ENCODE measurements at places on chromosomes 7 and 10.

DNA sequence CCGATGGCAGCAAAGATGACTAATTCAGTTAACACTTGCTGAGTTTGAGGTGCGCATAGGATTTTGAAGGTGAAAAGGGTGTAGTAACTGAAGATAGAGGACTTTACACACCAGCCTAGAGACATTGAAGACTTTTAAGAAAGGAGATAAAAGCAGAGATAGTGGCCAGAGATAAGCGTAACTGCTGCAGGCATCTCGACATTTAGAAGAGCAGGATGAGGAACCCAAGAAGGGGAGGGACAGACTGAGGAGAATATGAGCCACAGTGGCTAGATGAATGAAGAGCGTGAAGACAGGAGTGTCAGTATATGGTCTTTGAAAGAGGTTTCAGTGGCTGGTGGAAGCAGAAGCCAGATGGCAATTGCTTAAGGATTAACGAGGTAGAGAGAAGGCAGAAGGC, 71.6 kb downstream of the CELF2 start:
- no peak for DNase-seq

GRCh38 chr7:103824251-103824650, 165.2 kb downstream of the RELN start:
- no peak for DNase-seq

- DNase-seq: no peak
Observed at GRCh38 chr7:66357087-66357486, 152.0 kb downstream of the TPST1 start.

GRCh38 chr10:930625-931325, 730 bp downstream of the LARP4B start:
- peak; percentile 4 for DNase-seq

GRCh38 chr10:117318909-117319308, 56.3 kb downstream of the PDZD8 start:
- no peak for DNase-seq

DNA sequence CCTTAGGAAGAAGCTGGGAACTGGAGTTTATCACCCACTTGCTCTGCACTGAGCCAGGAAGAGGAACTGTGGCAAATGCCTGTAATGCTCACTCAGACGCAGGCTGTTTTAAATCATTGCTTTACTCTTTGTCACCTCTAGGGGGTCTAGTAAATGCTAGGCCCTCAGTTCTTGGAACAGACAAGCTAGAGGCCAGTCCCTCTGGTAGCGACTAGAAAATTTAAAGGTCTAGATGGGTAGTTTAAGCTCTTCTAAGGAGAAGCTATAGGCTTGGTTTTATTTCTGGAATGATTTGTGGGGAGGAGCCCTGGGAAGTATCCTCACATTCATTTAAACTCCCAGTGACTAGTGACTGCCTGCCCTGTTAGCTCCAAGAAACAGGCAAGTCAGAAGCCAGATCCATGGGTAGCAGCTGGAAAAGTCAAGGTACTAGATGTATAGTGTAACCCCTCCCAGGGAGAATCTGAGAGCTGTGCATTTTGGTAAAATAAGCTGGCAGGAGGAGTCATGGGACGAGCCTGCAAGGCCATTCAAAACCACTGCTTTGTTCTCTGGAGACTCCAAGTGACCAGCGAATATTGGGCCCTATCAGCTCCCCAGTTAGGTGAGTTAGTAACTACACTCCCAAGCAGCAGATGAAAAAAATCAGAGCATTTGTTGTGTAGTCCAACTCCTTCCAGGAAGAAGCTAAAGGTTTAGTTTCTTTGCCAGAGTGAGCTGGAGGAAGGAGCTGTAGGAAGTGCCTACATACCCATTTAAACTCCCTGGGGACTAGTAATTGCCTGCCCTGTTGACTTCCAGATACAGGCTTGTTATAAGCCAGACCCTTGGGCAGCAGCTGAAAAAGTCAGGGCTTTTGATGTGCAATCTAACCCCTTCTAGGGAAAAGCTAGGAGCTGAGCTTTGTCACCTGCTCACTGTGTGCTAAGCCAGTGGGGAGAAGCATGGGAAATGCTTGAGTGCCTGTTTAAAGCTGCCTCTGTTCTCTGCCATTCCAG, 68.9 kb downstream of the DYNC1I1 start:
- no peak for DNase-seq

DNA sequence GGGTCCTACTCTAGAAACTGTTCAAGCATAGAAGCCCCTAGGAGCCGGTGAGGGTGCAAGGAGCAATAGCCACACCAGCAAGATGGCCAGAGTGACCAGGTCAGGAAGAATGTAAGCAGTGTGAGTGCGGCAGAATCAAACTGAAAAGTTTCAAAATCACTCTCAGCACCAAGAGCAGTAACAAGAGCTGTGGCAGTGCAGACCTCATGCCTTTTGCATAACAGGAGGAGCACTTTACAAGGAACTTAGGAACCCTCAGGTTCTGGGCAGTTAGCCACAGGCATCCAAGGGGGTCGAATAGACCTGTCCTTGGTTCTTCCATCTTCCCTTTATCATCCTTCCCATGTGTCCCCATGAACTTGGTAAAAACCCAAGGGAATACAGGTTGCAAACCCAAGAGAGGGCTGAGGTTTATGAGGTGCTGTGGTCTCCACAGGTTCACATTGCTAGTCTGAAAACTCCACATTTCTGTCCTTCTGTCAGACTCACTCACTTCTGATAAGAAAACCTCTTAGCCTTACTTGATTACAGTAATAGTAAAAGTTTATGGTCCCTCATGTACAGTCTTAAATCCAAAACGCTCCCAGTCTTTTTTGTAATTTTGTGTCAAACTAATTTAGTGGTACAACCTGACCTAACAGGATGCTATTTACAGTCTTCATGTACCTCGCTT, 78.4 kb downstream of the PON1 start:
- no peak for DNase-seq

DNA sequence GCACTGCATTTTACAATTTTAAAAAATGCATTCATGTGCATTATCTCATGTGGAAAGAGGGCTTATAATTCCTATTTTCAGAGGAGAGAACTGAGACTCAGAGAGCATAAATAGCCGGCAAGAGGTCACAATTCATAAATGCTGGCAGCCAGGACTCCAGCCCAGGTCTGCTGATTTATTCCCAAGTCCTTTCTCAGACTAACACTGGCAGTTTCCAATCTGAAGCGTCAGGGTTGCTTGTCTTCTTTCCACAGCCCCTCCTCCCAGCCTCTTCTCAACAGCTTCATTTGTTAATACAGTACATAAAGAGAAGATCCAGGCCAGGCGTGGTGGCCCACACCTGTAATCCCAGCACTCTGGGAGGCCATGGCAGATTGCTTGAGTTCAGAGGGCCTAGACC, 108.9 kb downstream of the PARD3 start:
- no peak for DNase-seq

GRCh38 chr10:90245623-90246022, 544.2 kb downstream of the KIF20B start:
- no peak for DNase-seq

DNA sequence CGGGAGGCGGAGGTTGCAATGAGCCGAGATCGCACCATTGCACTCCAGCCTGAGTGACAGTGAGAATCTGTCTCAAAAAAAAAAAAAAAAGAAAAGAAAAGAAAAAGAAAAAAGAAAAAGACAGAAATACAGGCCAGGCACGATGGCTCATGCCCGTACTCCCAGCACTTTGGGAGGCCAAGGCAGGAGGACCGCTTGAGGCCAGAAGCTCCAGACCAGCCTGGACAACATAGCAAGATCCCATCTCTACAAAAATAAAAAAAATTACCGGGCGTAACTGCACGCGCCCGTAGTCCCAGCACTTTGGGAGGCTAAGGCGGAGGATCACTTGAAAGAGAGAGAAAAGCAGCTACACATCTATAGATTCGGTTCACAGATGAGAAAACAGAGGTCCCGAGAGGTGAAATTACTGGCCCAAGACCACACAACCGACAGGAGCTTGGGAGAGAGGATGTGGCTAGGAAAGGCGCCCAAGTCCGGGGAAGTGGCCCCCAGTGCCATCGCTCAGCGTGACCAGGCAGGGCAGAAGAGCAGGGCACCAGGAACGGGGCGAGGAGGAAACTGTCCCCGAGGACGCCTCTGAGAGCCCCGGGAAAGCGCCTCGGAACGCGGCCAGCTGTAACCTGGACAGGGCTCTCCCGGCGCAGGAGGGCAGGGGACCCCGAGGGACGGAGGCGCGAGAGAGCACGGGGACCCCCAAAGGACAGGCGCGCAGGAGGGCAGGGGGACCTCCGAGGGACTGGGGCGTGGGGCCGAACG, 612 bp downstream of the SNX8 start:
- DNase-seq: no peak

DNA sequence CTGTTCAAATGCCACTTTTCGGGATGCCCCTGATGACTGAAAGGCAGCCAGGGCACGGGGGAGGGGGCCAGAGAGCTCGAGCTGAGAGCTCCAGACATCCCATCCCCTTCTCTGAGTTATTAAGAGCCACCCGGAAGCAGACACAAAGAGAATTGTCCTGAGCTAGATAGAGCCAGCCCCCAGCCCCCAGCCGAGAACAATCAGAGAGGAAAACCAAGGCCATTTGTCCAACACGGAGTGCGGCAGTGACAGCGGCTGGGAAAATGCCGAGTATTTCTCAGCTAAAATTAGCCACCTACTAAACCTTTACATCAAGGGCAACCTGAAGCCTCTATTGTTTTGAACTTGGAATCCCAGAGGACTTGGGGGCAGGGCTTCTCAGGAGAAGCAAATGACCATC, 51.0 kb downstream of the UNC5B start:
- no peak for DNase-seq

- DNase-seq: no peak
Observed at GRCh38 chr7:117673367-117673766, 193.5 kb downstream of the CFTR start.

- no peak for DNase-seq
Observed at GRCh38 chr10:82552267-82552666, 677.3 kb downstream of the NRG3 start.

GRCh38 chr10:48470893-48471805, 133.7 kb downstream of the ARHGAP22 start:
- DNase-seq: no peak

GRCh38 chr7:16083931-16084330, 337.4 kb downstream of the CRPPA start:
- DNase-seq: no peak

DNA sequence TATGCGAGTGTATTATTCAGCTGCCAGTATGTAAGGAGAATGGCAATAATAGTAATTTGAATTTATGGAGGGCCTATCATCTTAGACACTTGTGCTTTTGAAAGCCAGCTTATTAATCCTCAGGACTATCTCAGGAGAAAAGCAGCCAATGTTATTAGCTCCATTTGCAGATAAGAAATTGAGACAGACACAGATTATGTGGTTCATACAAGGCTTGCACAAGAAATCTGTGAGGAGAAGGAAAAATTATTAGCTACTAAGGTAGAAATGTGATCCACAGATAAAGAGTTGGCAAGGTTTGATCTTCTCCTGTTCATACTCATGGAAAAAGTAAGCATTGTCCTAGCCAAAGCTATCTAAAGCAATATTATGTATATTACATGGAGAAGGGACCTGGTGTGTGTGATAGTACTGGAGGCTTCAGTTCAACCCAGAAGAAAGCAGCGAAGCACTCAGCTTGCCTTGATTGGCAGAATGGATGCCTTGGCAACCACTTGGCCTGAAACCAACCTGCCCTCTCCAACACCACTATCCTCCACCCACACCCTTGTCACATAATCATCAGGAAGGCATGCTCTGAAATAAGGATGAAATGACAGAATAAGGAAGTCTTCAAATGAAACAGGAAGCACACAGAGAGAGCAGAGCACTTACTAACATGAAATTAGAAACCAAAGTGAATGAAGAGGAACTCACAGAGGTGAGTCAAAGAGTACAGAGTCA, 18.0 kb downstream of the MACC1 start:
- no peak for DNase-seq

DNA sequence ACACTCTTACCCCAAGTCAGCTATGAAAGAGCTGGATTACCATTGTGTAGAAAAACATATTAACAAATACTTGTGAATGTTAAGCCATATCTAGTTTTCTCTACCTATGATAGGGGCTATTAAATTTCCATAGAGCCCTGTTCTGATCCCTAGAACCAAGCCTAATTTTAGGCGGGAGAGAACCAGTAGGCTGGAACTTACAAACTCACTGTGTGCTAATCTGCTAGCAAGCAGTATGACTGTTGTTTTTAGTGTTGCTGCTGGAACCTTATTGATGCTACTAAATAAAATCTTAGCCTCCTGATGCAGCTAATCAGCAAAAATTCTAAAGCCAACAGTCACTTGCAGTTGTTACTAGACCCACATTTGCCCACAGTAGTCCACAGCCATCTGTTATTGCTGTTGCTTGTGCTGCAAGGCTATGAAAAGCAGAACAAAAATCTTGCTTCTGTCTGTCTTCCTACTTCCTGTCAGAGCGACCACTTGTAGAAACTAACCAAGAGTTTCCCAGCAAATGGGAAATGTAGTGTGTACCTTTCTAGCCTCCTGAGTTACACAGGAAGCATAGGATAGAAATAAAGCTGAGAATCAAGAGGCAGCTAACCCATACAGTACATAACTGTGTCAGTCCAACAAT, 368.4 kb downstream of the ARL4A start:
- DNase-seq: no peak

GRCh38 chr7:91343996-91344629, 79.9 kb downstream of the FZD1 start:
- no peak for DNase-seq

GRCh38 chr10:44818041-44818649, 93.0 kb upstream of the TMEM72 start:
- DNase-seq: no peak

- DNase-seq: no peak
Observed at GRCh38 chr10:78656417-78657162, 412.2 kb upstream of the ZMIZ1 start.

GRCh38 chr10:90917238-90917967, 3.5 kb downstream of the ANKRD1 start:
- no peak for DNase-seq

- no peak for DNase-seq
Observed at GRCh38 chr7:14596421-14596820, 306.1 kb downstream of the DGKB start.

DNA sequence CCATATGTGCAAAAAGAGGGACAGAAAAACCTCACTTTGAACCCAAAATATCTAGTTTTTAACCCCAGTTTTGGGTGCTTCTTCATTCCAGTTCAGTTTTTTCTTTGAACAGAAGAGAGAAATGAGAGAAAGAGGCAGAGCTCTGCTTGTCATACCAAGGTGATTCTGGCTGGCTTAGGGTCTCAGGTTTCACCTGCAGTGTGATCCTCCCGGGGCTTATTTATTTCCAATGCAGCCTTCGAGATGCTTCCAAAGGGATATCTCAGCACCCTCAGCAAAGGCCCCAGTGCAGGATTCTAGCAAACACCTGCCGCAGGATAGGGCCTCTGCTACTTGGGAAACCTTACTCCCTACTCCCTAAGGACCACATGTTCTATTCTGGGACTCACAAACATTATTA, 131.3 kb downstream of the WDR11 start:
- DNase-seq: no peak

- DNase-seq: no peak
Observed at GRCh38 chr10:85100495-85100894, 772.1 kb downstream of the CCSER2 start.
